ENCODE measurements at places on chromosomes 4 and X. TPM values are rescaled to one million over a fixed set of nuclear protein-coding genes. Genes with fewer than 3 reads are reported as not detected.

DNA sequence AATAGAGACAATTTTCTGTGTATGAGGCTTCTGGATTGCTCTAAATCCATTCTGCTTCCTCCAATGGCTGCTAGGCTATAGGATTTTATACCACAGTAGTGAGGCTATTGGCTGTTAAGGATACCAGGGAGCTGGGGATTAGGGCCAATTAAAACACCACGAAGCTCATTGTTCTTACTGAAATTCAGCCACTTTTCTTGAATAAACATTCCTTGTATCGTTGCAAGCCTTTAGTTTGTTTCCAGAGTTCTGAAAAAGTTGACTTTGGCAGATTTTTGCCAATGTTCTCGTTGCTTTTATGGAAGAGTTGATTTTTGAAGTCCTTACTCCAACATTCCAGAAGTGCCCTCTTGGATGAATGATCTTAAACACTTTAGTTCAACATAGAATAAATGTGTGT is 238.4 kb upstream of the TEX13A start:
- H3K36me3 ChIP-seq, result no peaks in the 10 kb centered on the region
- H3K27me3 ChIP-seq, result peaks cover 16% of the 10 kb centered on the region
- no peak overlapping the region for H3K27ac ChIP-seq
- H3K4me3 ChIP-seq, result no peak overlapping the region
- DNase-seq, result no peak

- H3K27me3 ChIP-seq, result no peaks in the 10 kb centered on the region
- DNase-seq, result no peak
- no peak overlapping the region for H3K27ac ChIP-seq
- no peaks in the 10 kb centered on the region for H3K36me3 ChIP-seq
- no peak overlapping the region for H3K4me3 ChIP-seq
- H3K4me1 ChIP-seq, result no peaks in the 10 kb centered on the region
Measured at GRCh38 chr4:144584428-144584827, 61.5 kb upstream of the HHIP start.

DNA sequence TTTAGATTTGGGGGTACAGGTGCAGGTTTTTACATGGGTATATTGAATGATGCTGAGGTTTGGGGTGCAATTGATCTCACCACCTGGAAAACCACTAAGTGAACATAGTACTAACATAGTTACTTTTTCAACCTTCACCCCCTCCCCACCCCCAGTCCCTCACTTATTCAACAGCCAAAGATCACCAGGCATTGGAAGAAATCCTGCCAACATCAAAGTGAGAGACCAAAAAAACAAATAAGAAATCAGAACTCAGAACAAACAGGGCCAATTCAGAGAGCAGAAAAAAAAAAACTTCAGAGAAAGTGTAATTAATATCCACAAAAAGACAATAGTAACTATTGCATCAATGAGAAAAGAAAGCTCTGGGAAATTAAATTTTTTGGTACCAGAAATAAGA is 20.5 kb upstream of the LAP3 start:
- DNase-seq, result no peak
- H3K4me1 ChIP-seq, result no peaks in the 10 kb centered on the region
- H3K27ac ChIP-seq, result no peak overlapping the region
- no peak overlapping the region for H3K4me3 ChIP-seq
- H3K36me3 ChIP-seq, result no peaks in the 10 kb centered on the region

DNA sequence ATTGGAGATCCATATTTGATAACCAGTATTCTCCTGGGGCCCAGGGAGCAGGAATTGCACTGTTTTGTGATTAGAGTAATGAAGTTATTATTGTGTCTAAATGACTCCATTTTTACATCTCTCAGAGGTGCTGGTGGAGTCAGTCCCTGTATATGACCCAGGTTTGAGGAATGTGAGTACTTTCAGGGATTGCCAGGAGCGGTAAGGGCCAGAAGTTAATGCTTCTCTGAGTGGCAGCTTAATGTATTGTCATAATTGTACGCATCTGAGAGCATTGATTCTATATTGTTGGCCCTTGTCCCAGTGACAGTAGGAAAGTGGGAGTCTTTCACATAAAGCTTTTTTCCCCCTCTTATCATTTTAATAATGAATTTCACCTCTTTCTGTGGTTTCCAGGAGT is 146.2 kb downstream of the GATB start:
- no peak overlapping the region for H3K27ac ChIP-seq
- no peak for DNase-seq
- no peak overlapping the region for H3K4me3 ChIP-seq
- no peaks in the 10 kb centered on the region for H3K4me1 ChIP-seq
- no peaks in the 10 kb centered on the region for H3K27me3 ChIP-seq
- H3K36me3 ChIP-seq, result no peaks in the 10 kb centered on the region

- DNase-seq, result no peak
- no peaks in the 10 kb centered on the region for H3K36me3 ChIP-seq
- no peak overlapping the region for H3K27ac ChIP-seq
Measured at GRCh38 chr4:24824720-24825119, 29.3 kb downstream of the SOD3 start.

- no peak overlapping the region for H3K27ac ChIP-seq
- no peaks in the 10 kb centered on the region for H3K4me1 ChIP-seq
- H3K27me3 ChIP-seq, result no peaks in the 10 kb centered on the region
- no peak for DNase-seq
- no peaks in the 10 kb centered on the region for H3K36me3 ChIP-seq
- no peak overlapping the region for H3K4me3 ChIP-seq
Measured at GRCh38 chr4:22372986-22373385, 142.9 kb downstream of the ADGRA3 start.

CD99 gene
- total RNA-seq, result 266 TPM

DNA sequence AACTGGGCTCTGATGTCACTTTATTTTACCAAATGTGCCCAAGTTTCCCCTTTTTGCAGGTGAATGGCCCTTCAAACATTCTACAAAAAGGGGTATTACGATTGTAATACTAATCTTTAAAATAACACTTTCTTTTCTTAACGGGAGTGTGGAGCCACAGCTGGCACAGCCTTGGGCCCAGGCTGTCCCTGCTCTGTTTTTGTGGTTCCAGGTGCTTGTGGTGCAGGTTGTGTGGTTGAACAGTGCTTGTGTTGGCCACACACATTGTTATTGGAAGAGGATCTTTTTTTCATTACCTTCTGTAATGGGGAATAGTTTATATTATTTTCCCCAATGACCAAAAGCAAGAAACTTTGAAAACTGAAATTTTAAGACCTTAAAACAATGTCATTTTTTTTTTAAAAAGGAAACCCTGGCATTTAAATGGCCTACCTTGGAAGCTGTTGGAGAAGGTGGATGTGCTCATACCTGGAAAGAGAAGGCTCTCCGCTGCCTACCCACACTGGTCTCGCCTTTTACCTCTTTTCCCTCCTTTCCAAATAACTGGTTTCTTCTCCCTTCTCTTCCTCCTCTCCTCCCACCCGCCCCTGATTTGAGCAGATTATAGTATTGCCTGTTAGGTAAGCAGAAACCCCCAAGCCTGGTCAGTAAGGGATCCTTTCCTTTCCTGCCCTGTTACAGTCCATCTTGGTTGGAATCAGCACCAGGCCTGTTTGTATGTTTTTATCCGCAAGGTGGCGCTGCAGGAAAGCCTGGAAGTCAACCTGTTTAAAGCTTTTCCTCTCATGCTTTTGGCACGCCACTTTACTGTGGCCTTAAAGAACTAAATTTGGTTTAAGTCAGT is 28.6 kb downstream of the HADH start:
- H3K4me1 ChIP-seq, result no peaks in the 10 kb centered on the region
- H3K27me3 ChIP-seq, result no peaks in the 10 kb centered on the region
- no peaks in the 10 kb centered on the region for H3K36me3 ChIP-seq

- no peaks in the 10 kb centered on the region for H3K27me3 ChIP-seq
- no peak overlapping the region for H3K4me3 ChIP-seq
- no peak overlapping the region for H3K27ac ChIP-seq
- DNase-seq, result no peak
Measured at GRCh38 chrX:7219153-7219705, 71.3 kb upstream of the PUDP start.

- H3K36me3 ChIP-seq, result no peaks in the 10 kb centered on the region
- no peaks in the 10 kb centered on the region for H3K27me3 ChIP-seq
- DNase-seq, result no peak
- peak overlapping the region; percentile 75 for H3K4me3 ChIP-seq
- peaks cover 42% of the 10 kb centered on the region for H3K4me1 ChIP-seq
Measured at GRCh38 chr4:70994069-70994366, 569 bp downstream of the DCK start.

SH3RF1 gene
- total RNA-seq, result 12.2 TPM

All from adrenal gland (tissue), 19 donors.